ENCODE measurements at places on chromosomes 5 and 9.

DNA sequence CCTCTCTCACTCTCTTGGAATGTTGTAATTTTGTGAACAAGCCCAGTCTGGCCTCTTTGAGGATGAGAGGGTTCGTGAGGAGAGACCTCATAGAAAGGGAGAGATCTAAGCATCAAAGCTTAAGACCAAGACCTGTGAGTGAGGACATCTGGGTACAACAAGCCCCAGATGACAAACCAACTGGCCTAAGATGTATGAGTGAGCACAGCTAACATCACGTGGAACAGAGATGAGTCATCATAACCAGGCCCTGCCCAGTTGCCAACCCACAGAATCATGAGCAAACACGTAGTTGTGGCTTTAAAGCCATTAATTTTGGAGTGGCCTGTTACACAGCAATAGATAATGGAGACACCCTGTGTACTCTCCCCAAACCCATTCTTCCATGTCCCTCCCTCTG is 439.1 kb upstream of the KIF2A start:
- peak; percentile 67 for DNase-seq

- DNase-seq, result no peak
These were observed 70.9 kb downstream of the TRIO start for GRCh38 chr5:14213813-14214585.

GRCh38 chr5:135810188-135810943 is 24.1 kb upstream of the SLC25A48 start:
- no peak for DNase-seq

DNA sequence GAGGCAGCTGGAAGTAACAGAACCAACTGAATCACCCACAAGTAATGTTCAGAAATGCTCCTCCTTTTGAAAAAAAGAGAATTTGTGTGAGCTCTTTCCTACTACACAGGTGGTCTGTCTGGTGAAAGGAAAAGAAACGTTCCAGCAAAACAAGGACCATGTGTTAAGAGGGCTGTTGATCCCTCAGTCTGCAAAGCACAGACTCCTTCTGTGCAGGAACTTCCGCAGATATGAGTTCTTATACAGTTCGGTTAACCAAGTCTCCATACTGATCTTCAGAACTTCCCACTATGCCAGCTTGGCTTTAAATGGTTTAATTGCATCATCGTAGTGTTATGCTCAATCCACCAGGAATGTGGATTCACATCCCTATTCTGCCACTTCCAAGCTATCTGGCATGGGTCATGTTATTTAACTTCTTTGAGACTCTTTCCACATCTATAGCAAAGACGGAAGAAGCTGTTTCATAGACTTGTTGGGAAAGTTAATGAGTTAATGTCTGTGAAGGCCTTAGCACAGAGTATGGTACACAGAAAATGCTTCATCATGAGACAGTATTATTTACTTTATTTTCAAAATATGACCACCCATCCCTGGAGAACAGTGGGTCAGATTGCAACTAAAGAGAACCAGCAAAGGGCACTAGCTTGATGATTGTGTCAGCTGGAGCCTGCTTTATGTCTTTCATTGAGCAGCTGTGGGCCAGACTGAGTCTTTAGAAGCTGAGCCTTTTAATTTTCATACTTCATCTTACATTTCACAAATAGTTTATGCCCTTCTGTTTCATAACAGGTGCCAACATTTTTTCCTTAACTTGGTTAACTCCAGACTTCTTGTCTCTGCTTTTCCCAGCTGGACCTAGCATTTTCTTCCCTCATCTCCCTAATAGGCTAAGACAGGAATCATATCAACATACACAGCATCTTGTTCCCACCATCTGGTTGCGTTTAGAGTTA is 89.9 kb downstream of the MAMDC2 start:
- no peak for DNase-seq

DNA sequence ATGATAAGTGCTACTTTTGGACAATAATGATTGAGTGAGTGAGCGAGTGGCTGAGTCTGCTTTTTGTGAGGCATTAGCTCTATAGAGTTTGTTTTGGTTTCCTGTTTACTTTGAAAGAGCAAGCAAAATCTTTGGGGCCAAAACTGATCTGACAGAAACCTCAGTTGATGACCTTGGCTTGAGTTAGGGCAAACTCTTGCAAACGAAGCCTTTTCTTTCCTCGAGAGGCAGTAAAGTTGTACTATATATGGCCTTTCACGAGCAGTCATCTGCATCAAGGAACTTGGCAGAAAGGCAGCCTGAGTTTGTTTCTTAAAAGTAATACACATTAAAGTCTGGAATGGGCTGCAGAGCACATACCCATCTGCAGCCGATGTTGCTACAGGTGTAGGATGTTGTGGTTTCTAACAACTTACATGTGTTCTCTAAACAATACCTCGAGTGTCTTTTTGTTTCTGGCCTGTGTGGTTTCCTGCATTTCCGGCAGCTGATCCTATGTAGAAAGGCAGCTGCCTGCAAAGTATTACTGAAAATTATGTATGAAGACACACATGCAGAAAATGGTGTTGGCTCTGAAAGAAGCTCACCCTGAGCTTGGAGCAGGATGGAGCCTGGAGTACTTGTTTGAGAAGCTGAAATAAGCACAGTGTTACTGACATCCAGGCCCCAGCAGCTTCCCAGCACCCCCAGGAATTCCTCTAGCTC is 60.8 kb downstream of the FOXD1 start:
- DNase-seq, result peak; percentile 37

DNA sequence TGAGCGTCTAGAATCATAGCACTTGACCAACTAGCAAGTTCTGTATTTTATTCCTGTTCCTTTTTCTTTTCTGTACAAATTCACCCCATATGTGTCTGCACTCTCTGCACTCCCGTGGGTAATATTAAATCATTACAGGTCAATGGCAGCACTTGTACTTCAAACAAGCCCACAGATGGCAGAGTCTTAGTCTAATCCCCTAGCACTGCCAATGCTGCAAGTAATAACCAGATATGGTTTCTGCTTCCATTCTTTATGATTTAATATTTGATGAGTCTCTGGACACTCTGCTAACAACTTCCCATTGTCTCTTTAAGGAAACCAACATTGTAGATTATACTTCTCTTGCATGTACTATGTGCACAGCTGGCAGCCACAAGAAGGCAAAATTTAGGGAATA is 343.8 kb upstream of the CHD1 start:
- DNase-seq, result no peak

DNA sequence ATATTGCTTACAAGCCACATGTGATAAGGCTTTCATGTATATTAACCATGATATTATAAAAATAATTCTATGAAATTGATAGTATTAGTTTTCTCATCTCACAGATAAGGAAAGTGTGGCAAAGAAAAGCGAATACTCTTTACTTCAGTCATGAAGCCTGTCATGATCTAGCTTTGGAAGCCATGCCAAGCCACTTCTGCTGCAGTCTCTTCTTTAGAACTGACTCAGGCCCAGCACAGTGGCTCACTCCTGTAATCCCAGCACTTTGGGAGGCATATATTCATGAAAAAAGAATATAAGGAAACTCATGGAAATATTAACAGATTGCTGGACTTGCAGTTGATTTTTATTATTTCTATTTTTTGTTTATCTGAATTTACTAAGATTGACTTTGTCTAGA is 42.9 kb upstream of the PJA2 start:
- DNase-seq, result no peak

GRCh38 chr9:840343-840742 is 1.2 kb upstream of the DMRT1 start:
- DNase-seq, result no peak

- no peak for DNase-seq
These were observed 5.7 kb upstream of the RAPGEF1 start for GRCh38 chr9:131745610-131746009.

- DNase-seq, result no peak
These were observed 522.9 kb upstream of the DAB2 start for GRCh38 chr5:39947657-39948056.

DNA sequence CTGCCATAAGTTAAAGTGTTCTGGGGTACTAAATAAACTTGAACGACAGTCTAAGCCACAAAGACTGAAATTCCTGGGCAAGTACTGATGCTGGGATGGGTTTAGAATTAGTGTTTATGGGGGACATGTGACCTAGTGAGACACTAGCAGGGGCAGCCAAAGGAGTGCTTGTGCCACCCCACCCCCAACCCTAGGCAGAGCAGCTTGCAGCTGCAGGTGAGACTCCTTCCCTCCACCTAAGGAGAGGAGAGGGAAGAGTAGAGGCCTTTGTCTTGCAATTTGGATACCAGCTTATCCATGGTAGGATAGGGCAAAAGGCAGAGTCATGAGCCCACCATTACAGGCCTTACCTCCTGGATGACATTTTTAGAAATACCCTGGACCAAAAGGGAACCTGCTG is 28.7 kb upstream of the PDE4D start:
- no peak for DNase-seq

GRCh38 chr9:134034215-134035040 is 9.1 kb downstream of the BRD3OS start:
- DNase-seq, result no peak
